ENCODE measurements at places on chromosomes 3 and 15. TPM values are rescaled to one million over a fixed set of nuclear protein-coding genes. Genes with fewer than 3 reads are reported as not detected.

DNA sequence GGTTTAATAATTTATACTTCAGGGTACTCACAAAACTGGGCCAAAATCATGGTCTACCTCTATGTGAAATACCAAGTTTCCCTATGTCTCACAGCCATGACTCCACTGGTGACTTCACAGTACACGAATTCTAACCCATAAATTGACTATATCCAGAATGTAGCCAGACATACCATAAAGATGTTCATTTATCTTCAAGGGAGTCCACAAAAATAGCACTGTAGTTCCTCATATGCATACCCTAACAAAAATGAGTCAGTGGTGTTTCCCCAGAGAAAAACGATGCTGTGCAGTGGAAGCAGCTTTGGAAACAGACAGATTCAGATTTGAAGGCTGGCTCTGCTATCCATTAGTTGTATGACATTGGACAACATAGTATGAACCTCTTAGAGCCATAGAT lies 438.8 kb downstream of the FHIT start:
- no peak for DNase-seq

DNA sequence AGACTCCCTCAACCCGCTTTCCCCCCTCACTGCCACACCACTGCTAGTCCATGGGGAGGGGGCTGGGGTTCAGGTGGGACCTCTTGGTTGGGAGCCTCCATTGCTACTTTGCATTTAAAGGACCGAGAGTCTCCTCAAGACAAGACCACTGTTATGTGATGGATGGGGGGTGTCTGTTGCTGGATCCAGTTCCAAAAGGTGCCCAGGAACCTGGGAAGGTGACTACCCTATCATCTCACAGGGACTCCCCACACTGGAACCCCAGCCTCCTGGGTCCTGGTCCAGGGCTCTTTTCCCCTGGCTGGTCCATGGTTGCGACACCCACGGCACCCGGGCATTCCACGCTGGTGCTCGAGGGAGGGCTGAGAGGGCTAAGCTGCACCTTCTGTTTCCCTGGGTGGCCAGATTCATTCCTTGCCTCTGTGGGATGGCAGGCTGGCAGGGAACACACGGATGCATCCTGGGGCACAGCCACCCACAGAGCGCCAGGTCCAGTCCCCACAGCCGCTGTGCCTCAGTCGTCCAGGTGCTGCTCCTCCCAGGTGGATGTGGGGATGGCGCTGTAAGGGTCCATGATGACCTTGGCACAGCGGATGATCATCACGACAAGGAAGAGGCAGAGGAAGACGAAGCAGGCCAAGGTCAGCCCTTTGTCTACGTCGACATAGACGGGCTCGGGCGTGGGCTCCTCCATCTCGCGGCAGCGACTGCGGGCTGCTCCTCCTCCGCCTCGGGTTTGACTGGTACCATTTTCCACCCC lies 48.6 kb downstream of the FAH start:
- no peak for DNase-seq

- DNase-seq = no peak
These were observed 3.3 kb downstream of the ADAM10 start for GRCh38 chr15:58746174-58746573.

GRCh38 chr3:176159796-176160195 lies 1037.5 kb downstream of the TBL1XR1 start:
- no peak for DNase-seq

DNA sequence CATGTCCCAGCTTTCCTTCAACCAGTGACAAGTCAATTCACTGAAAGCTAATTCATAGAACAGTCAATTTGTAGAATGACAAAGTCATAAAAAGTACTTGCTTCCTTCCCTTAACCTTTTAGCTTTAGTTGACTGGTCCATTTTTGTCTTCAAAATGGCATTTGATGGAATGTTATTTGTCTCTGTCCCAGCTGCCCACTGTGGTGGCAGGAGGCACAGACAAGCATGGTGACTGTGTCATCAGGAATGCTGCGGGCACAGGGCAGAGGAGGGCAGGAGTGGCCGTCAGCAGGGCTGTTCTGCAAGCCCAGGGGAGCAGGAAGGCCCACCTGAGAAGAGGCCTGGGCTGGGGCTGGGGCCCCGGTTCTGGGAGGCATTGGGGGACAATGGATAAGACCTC lies 10.0 kb downstream of the IQSEC1 start:
- no peak for DNase-seq

GRCh38 chr3:128823631-128824030 lies 55.8 kb upstream of the ACAD9 start:
- DNase-seq = no peak

DNA sequence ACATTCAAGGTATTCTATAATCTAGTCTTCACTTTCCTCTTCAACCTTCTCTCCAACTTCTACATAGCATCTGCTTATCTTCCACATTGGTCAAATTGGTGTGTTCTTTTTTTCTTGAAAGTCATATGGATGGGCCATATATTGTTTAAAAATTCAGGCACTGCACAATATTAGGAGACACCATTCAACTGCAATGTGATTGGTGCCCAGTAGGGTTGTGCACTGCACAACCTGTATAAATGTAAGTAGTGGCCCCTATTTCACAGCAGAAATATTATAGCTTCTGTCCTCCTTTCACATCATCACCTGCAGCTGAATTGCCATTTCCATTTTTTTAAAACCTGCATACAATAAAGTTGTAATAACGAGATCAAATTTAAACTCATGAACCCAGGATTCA lies 18.1 kb upstream of the GOLIM4 start:
- DNase-seq = no peak

GRCh38 chr3:58102390-58102750 lies 94.1 kb downstream of the FLNB start:
- DNase-seq = no peak

GRCh38 chr15:29888646-29889045 lies 66.4 kb upstream of the TJP1 start:
- no peak for DNase-seq

GRCh38 chr3:140153736-140154135 lies 218.8 kb downstream of the CLSTN2 start:
- DNase-seq = no peak

GRCh38 chr15:52796753-52797520 lies 6.8 kb upstream of the ONECUT1 start:
- DNase-seq = no peak

DNA sequence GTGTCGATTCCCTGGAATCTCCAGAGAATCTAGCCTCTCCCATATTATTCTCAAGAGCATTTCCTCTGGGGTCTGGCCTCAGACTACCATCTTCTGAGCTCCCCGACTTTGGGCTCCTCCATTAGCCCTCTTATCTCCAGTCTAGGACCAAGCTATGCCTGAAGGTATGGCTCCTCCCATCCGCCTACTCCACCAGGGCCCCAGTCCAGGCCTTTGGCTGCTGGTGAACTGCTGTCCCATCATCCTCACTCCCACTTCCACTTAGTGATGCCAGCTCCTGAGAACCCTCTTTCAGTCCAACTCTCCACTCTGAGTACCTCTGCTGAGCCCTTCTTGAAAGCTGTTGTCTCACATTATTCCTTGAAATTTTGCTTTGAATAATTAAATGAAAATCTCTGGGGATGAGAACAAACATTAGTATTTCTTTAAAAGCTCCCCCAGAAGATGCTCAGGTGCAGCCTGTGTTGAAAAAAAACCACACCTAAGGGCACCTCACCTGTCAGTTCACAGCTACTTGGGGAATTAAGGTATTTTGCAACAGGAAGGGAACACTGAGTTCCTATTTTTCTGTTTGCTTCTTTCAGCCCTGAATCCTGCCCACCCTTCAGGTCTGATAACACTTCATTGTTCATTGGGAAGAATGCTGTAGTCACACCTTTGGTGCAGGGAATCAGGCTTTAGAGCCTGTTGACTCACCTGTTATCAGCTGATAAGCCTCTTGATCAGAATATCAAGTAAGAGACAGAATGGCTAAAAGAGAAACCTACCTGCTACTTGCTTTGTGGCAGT lies 9.5 kb downstream of the CLDN18 start:
- no peak for DNase-seq

GRCh38 chr3:42780892-42781700 lies 8.0 kb upstream of the CCDC13 start:
- peak; percentile 72 for DNase-seq

- no peak for DNase-seq
These were observed 434.2 kb upstream of the ONECUT1 start for GRCh38 chr15:53224371-53224770.

- DNase-seq = no peak
These were observed 784 bp upstream of the SAMMSON start for GRCh38 chr3:69998759-69999139.

- no peak for DNase-seq
These were observed 128.0 kb upstream of the PRICKLE2 start for GRCh38 chr3:64353226-64353625.

DNA sequence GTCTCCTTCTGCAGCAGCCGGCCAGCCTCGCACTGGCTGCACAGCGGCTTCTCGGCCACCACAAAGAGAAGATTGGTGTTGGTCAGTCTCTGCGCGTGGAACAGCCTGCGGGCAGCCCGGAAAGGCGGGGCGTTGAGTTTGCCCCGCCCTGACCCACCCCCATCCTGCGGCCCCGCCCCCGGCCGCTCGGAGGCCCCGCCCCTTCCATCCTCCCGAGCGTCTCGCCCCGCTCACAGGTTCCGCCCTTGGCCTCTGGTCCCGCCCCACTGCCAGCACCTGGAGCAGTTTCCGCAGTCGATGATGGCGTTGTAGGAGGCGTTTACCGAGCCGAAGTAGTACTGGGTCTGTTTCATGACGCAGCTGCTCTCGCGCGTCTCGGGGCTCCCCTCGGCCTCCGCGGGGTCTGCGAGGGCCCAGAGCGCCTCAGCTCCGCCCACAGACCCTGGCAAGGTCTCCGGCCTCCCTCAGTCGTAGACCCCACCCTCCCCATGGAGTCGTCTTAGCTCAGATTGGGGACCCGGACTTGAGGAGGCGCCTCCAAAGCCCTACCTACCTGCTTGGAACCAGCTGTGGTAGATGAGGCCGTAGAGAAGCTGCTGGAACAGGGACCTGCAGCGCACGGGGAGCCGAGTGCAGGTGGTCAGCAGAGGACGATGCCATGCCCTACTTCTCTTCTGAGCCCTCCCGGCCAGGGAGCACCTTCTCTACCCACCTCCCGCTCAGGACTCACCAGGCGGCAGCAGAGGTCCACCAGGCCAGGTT lies 5.9 kb upstream of the TMEM115 start:
- DNase-seq = peak; percentile 84

DNA sequence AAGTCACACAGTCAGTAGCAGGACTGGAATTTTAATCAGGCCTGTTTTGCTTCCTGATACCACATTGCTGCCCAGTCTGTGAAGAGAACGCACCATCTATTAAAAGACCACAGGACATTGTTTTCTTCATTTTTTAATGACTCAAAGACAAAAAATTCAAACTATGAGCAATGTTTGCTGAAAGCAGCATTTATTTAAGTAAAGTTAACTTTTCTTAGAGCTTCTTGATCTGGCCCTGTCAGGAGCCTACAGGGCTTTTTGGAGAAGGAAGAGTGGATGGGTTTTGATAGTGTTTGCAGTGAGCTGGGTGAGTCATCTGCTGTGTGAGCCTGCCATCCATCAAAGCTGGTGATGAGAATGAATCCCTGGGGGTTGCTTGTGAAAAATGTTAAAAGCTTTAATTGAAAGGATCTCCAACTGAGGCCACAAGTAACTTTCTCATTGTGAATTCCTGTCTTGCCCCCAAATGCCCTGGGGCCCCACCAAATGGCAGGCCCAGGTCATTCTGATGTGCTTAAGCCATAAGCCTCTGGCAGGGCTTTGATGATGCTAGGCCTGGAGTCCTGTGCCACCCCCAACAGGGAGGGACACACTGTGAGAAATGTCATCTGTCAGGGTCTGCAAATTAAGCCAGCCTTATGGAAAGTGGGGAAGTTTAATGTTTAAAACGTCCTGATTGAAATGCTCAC lies 136.2 kb upstream of the PFN2 start:
- DNase-seq = peak; percentile 46

- no peak for DNase-seq
These were observed 110.0 kb downstream of the TMCC1 start for GRCh38 chr3:129783470-129783869.

- no peak for DNase-seq
These were observed 139.4 kb downstream of the NECTIN3 start for GRCh38 chr3:111210866-111211564.

DNA sequence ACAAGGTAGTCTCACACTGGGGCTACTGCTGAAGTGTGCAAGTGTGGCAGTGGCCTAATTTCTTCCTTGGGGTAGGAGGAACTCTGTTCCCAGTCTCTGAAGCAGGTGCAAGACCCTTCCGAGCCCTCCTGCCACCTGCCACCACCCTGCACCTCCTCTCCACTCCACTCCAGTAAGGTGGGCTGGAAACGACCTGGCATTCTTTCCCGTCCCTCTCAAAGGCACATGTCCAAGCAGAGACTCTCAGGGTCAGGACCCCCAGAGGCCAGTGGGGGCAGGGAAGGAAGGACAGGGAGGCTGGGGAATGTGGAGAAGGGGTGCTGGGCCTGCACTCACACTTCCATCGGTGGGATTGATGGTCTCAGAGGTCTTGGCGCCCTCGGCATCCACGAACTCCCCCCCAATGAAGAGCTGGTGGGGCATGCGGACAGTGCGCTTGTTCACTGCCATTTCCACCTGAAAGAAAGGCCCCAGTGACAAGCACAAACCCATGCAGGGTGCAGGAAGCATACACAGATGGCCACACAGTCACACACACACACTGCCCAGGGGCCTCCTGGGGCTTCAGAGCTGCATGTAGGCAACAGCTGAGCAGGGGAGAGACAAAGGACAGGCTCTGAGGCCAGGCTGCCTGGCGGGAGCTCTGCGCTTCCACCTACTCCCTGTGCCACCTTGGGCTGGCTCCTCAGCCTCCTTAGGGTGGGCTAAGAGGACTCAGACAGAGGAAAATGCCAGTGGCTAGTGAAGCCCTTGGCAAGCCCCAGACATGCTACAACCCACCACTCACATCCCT lies 43.8 kb downstream of the ALDH1L1 start:
- no peak for DNase-seq

NANOGP8 gene
- total RNA-seq = 0.75 TPM

ZCWPW2 gene
- 1.0 TPM for total RNA-seq

CGGBP1 gene
- 83.4 TPM for total RNA-seq

ITIH3 gene
- total RNA-seq = not detected

PLA2G4E gene
- 0.12 TPM for total RNA-seq

IL20RB gene
- 163 TPM for total RNA-seq

BFSP2 gene
- total RNA-seq = not detected

ACKR4 gene
- total RNA-seq = not detected

CP gene
- not detected for total RNA-seq

Data from MCF 10A (cell line).